Cardiac fibroblast (primary cell): ENCODE measurements at places on chromosomes 5 and 9.

DNA sequence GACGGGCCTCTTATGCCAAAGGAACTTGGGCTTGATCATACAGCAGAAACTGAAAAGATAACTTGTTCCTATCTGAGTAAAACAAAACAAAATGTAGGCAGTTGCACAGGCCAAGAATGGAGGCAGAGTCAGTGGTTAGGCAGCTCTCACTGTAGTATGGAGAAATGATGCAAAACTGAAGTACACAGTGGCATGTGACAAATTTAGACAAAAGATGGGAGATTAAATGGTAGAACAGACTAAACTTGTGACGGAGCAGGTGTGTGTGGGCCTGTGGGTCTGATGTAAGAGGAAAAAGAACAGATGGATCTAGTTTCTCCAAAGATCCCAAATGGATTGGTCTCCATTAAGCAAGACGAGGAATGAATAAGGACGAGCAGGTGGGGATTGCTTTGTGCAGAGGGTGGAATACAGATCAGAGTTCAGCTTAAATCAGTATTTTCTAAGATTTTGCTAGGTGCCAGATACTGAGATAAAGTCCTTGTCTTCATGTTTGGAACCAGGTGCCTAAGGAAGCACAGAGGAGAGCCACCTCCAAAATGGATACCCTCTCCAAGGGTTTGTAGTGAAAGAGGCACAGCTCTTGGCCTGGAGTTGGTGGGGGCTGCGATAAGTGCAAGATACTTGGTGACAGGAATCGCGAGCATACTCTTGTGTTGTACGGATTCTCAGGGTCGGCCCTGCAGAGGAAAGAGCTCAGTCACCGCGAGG is 722 bp upstream of the DCP2 start:
- DNase-seq, result no peak

DNA sequence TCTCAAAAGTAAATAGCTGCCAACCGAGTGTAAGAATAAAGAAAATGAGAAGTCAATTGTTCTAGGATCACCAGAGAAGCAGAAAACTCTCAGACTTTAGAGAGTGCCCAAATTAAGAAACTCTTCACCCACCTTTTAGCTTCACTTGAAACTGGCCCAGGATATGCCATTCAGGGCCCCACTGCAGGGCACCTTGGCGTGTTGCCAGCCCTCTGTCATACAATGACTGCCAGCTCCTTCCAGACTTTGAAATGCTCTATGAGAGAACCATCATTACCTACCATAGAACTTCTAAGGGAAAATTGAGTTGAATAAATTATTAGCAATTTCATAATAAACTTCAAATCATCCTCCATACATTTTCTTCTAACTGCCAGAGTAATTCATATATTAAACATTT is 240.5 kb downstream of the CETN3 start:
- DNase-seq, result no peak

- DNase-seq, result no peak
Measured at GRCh38 chr9:129053020-129053419, 16.6 kb downstream of the MIGA2 start.

GRCh38 chr5:76415855-76416254 is 12.8 kb downstream of the IQGAP2 start:
- no peak for DNase-seq

- DNase-seq, result no peak
Measured at GRCh38 chr5:148393390-148393741, 9.6 kb downstream of the FBXO38 start.

- no peak for DNase-seq
Measured at GRCh38 chr9:83975300-83975699, 4.7 kb downstream of the HNRNPK start.

- DNase-seq, result no peak
Measured at GRCh38 chr5:178587763-178588611, 2.2 kb downstream of the COL23A1 start.

GRCh38 chr5:166062719-166063118 is 2228.7 kb upstream of the WWC1 start:
- no peak for DNase-seq

GRCh38 chr5:42970636-42971559 is 69.2 kb downstream of the ANXA2R start:
- DNase-seq, result peak; percentile 20

DNA sequence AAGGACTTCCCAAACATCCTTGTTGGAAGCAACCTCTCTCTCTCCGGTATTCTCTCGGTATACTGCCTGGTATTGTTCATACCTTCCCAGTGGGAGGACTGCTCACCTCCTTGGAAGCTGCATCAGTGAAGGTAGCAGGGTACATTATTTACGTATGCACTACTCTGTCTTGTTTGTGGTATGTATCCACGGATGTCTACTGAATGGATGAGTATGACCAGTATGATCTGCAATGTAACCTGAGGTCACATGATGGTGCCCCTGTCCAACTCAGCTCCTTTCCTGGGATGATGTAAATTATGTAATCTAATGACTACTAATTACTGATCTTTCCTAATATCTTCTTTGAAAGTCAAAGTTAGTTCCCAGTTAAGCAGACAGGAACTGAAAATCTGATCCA is 32.1 kb downstream of the CEMIP2 start:
- DNase-seq, result no peak

DNA sequence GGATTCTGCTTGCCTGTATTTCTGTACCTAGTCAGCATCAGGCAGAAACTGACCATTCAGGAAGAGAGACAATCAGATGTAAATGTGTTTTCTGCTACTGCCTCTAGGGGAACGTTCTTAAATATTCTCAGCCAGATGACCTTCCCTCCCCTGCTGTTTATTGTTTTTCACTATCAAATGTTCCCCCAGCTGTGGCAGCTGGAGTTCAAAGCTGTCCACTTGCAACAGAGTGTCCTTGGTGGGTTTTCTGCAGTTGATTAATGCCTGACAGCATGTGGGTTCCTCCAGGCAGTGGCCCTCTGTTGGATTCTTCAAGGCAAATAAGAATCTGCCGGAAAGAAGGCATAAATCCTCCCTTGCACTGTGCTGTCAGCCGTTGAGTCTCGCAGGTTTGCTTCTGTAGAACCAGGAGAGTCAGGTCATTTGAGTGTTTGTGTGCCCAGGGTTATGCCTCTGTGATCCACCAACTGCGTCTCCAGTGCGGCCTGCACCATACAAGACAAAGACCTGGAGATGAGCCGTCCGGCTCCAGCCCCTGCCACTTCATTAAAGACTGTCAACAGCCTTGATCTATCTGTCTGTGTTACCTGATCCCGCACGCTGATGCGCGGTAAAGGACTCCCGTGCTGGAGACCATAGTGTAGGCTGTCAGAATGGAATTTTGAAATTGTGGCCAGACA is 203.4 kb downstream of the GADD45G start:
- DNase-seq, result no peak

GRCh38 chr5:143916451-143916850 is 104.5 kb downstream of the HMHB1 start:
- no peak for DNase-seq

DNA sequence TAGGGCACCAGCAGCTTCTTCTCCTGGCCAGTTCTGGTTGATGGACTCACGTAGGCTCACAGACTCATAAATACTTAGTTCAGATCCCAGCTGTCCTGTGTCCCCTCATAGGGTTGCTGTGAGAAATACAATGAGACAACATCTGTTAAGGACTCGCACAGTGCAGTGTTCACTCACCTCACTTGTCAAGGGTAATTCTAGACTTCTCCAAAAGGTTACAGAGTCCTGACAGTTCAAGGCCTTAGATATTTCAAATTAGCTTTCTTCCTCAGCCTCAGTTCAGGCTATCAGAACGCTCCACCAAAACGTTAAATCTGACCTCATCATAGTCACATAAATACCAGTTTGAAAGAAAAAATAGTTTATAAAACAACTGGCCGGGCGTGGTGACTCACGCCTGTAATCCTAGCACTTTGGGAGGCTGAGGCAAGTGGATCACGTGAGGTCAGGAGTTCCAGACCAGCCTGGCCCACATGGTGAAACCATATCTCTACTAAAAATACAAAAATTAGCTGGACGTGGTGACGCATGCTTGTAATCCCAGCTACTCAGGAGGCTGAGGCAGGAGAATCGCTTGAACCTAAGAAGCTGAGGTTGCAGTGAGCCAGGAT is 106.3 kb downstream of the UGCG start:
- peak; percentile 30 for DNase-seq

DNA sequence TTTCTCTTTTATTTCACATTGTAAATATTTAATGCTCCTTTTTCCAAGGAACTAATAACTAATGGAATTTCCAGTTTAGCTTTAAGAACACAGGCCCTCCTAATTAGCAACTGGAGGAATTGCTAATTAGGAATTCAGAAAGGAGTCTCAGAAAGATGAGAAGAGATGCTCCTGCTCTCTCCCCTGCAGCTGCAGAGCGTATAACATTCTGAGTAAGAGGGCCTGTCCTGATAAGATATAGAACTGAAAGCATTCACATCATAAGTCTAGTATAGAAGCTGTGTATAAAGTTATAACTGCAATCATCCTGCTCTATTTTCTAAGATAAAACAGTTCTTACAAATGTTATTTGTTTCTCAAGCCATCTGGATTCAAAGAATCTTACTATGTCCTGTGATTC is 83.2 kb downstream of the DTWD2 start:
- DNase-seq, result no peak

GRCh38 chr5:150485693-150486401 is 22.1 kb upstream of the NDST1 start:
- DNase-seq, result no peak

GRCh38 chr5:126417178-126417577 is 6.0 kb upstream of the GRAMD2B start:
- DNase-seq, result no peak

DNA sequence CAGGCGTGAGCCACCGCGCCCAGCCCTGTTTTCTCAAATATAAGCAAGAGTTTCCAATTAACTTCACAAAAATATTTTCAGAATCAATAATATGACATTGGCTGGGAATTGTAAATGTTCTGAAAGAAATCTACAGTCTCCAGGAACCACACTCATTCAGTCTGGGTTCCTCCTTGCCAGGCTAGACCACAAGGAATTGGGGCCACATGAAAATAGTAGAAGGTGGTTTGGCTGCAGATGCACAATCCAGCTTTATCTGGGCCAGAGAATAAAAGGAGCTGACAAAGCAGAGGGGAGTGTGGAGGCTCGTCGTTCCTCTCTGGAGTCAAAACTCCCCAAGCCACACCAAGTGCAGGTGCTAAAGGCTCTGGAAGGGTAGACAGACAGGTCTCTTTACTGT is 92.0 kb upstream of the OSMR start:
- DNase-seq, result no peak

DNA sequence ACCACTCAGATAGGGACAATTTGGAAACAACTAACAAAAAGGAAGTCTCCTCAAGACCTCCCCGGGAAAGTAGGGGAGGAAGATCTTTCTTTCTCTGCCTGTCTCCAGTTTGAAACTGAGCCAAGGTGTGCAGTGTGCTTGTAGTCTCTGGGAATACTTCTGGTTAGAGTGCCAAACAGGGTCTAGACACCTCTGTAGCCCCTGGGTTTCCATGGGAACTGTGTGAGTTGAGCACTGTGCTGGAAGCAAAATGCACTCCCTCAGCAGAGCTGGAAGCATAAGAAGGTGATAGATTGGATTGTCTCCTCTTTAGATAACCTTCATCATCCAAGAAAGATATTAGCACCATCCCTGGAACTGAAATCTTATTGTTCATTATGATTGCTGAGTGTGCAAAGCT is 129.2 kb upstream of the TNPO1 start:
- no peak for DNase-seq

GRCh38 chr9:125904155-125904851 is 157.1 kb downstream of the PBX3 start:
- DNase-seq, result no peak

- peak; percentile 16 for DNase-seq
Measured at GRCh38 chr5:148384380-148384737, 601 bp downstream of the FBXO38 start.

GRCh38 chr9:123327697-123328100 is 28.3 kb upstream of the CRB2 start:
- DNase-seq, result no peak

GRCh38 chr5:124134941-124135340 is 611.5 kb downstream of the ZNF608 start:
- no peak for DNase-seq

DNA sequence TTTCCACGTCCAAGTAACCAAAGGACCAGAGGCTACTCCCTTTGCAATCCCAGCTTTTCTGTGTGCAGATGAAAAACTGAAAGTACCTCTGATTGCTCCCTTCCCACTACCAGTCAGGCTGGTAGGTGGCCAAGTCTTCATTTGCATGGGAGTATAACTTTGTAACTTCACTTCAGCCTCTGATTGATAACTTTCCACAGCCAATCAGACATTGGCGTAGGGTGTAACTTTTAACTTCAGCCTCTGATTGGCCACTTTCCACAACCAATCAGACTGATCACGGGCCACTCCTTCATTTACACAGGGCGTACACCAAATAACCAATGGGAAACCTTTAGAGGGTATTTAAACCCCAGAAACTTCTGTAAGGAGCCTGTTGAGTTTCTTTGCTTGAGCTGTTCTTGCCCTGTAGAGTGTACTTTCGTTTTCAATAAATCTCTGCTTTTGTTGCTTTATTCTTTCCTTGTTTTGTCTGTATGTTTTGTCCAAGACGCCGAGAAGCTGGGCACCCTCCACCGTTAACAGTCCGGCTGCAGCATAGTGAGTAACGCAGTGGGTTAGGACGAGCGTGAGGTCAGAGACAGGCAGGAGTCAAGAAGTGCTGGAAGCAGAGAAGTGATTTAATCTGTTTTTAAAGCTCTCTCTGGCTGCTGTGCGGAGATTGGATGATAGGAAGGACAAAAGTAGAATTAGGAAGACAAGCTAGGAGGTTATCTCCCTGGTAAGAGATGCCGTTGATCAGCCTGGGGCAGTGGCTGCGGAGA is 3.5 kb upstream of the EXOSC2 start:
- DNase-seq, result peak; percentile 96

DNA sequence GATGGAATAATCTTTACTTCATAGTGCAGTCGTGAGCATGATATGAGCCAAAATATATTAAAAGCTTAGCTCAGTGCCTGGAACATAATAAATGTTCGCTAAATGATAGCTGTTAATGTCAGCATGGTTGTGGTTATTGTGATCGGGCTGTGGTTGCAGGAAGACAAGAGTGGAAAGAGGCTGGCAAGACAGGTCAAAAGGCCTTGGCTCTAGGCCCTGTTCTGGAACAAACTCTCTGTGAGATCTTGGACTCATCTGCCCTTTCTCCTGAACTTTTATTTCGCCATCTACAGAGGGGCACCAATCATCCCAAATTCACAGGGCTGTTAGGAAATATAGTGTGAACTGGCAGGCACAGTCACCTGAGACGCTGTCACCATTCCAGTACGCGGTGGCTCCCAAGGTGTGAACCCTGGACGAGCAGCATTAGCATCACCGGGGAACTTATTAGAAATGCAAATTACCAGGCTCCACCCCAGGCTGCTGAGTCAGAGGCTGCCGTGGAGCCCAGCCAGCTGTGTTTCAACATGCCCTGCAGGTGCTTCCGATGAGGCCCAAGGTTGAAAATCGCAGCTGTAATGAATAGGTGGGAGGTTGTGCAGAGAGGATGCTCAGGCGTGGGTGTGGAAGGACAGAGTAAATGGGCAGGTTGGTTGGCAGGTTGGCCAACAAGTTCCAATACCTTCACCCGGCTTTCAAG is 50.2 kb upstream of the SAP30L start:
- peak; percentile 35 for DNase-seq

- DNase-seq, result peak; percentile 98
Measured at GRCh38 chr5:66440202-66440680, 156.0 kb upstream of the MAST4 start.

- DNase-seq, result peak; percentile 10
Measured at GRCh38 chr9:93531374-93531773, 45.0 kb upstream of the PHF2 start.

GRCh38 chr9:129500161-129500862 is 120.6 kb downstream of the C9orf50 start:
- DNase-seq, result no peak

- peak; percentile 84 for DNase-seq
Measured at GRCh38 chr5:145347026-145347616, 488.0 kb downstream of the PRELID2 start.
